ENCODE measurements at places on chromosomes 6 and 20.

GRCh38 chr6:108497883-108498282 is 62.8 kb upstream of the FOXO3 start:
- H3K4me3 ChIP-seq: no peak overlapping the region
- no peaks in the 10 kb centered on the region for H3K4me1 ChIP-seq
- no peaks in the 10 kb centered on the region for H3K27me3 ChIP-seq
- H3K27ac ChIP-seq: no peak overlapping the region
- no peaks in the 10 kb centered on the region for H3K36me3 ChIP-seq
- DNase-seq: no peak

GRCh38 chr6:130980310-130981032 is 82.6 kb downstream of the EPB41L2 start:
- H3K27ac ChIP-seq: no peak overlapping the region
- no peak for DNase-seq
- H3K4me3 ChIP-seq: no peak overlapping the region

- no peak for DNase-seq
- no peaks in the 10 kb centered on the region for H3K36me3 ChIP-seq
- no peak overlapping the region for H3K27ac ChIP-seq
- no peaks in the 10 kb centered on the region for H3K4me1 ChIP-seq
- H3K27me3 ChIP-seq: no peaks in the 10 kb centered on the region
Measured at GRCh38 chr6:90251295-90251992, 45.2 kb downstream of the BACH2 start.

DNA sequence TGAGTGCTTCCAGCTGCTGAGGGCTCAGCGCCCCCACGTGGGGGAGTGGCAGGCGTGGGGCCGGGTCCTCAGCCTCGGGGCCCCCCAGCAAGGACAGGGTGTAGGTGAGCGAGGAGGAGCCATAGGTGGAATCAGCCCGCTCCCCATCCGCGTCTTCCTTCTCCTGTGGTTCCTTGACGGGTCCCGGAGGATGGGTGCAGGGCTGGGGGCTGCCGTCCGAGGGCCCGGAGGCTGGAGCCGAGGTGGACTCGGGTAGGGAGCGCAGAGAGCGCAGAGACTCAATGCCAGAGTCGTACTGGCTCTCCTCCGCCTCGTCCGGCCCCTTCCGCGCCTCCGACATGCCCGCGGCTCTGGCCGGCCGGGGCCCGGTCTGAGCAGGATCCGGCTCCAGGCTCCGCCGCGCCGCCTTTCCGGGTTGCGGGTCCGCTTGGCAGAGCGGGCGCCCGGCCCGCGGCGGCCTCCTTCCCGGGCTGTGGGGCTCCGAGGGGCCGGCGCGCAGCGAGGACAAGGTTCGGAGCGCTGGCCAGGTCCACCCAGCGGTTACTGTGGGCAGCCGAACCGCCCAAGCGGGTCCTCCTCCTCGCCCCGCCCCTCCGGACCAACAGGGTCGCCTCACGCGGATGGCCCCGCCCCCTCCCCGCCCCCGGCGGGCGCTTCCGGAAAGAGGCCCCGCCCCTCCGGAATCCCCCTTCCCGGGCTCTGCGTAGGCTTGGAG is at the start of gene NFKBIE:
NFKBIE (minus strand) TSS at position 545 of the 715 bp plus-strand sequence; CDS start at position 340, 205 bp downstream.
- peaks cover 5% of the 10 kb centered on the region for H3K36me3 ChIP-seq
- peak; percentile 99 for DNase-seq
- H3K4me1 ChIP-seq: peaks cover 32% of the 10 kb centered on the region
- peak within 1 kb of the TSS; percentile 91 for H3K4me3 ChIP-seq
- H3K27me3 ChIP-seq: no peaks in the 10 kb centered on the region

DNA sequence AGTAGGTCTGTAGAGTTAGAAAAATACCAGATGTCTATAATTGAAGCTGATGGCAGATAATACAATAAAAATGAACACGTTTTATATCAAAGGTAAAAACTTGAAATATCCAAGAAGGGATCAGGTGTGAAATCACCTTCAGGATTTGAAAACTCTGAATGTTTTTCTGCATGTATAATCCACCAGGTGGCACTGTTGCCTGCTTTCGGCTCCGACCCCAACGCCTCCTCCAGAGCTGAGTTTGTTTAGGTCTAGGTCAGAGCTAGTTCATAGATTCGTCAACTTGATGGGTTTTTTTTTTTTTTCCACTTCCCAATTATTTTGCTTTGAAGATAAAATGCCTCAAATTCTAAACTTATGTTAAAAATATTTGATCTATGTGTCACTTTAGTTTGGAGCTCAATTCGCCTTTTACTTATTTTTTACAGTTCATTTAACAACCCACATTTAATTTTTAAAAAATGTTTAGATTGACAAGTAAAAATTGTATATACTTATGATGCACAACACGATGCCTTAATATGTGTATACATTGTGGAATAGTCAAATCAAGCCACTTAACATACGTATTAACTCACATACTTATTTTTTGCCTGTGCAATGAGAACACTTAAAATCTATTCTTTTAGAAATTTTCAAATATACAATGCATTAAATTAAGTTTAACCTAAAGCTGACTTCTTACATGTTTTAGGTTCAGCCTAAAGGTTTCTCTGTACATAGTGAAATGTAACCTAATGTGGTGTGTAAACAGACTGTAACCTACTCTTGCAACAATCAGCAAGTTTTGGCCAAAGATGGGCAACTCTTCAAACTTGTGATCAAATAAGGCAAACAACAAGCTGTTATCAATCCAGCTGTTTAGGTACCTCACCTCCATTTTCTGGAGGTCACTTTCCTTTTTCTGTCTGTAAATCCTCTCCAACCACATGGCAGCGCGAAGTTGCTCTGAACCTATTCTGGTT is 39.4 kb upstream of the ENPP4 start:
- no peak overlapping the region for H3K27ac ChIP-seq
- no peaks in the 10 kb centered on the region for H3K27me3 ChIP-seq
- DNase-seq: no peak
- no peaks in the 10 kb centered on the region for H3K4me1 ChIP-seq

DNA sequence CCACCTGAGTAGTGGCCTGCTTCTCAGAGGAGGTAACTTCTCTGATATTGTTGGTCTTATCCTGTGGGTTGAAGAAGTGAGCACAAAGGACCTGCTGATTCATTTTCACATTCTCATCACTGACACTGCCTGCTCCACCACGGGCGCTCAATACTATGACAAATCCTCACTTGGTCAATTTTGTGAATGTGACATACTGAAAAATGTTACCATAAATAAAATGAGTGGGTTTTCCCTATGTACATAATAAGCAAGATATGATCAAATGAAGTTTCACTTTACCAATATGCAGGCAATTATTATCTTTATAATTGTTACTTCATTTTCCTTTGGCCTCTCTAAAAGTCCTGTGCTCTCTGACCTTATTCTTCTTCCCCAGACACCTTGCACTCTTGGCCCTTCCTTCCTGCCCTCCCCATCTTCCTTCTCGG is 71.5 kb upstream of the RIPOR2 start:
- peak overlapping the region; percentile 88 for H3K27ac ChIP-seq
- H3K4me1 ChIP-seq: peaks cover 33% of the 10 kb centered on the region
- H3K4me3 ChIP-seq: no peak overlapping the region
- no peaks in the 10 kb centered on the region for H3K36me3 ChIP-seq
- H3K27me3 ChIP-seq: no peaks in the 10 kb centered on the region

- no peaks in the 10 kb centered on the region for H3K27me3 ChIP-seq
- H3K4me1 ChIP-seq: no peaks in the 10 kb centered on the region
- no peak overlapping the region for H3K4me3 ChIP-seq
Measured at GRCh38 chr6:165519316-165519715, 143.7 kb downstream of the PDE10A start.

DNA sequence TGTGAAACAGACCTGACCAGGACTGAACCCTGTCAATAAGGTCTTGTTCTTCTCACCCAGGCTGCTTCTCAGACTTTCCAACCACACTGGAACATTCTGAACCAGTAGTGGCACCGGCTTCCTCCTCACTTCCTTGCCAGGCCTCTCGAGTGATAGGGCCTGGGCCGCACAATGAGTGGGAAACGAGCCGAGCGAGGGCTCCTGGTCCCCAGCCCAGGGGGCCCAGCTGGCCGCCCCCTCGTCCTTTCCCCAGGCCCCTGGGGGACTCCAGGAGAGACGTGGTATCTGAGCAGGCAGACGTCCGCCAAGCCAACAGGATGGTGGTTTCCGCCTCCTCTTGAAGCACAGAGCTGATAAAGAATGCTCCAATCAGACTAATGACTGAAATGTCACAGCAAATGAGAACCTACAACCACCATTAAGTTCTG is 117.9 kb downstream of the GMDS start:
- no peaks in the 10 kb centered on the region for H3K36me3 ChIP-seq
- no peaks in the 10 kb centered on the region for H3K27me3 ChIP-seq
- DNase-seq: peak; percentile 41
- H3K4me3 ChIP-seq: no peak overlapping the region
- no peak overlapping the region for H3K27ac ChIP-seq

DNA sequence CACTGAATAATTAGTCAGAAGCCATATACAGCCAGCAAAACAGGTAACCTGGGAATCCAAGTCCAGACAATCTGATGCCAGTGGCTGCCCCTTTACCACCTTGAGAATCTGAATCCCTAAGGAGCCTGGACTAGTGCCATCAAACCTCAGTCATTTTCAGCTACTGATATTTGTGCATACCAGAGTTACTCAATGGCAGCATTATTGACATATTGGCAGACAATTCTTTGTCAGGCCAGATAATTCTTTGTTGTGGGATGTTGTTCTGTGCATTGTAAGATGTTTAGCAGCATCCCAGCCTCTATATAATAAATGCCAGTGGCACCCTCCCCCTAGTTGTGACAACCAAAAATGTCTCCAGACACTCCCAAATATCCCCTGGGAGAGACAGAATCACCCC is 3.2 kb upstream of the EIF2S2 start:
- H3K36me3 ChIP-seq: no peaks in the 10 kb centered on the region
- no peak overlapping the region for H3K4me3 ChIP-seq
- DNase-seq: no peak
- H3K27ac ChIP-seq: no peak overlapping the region
- H3K27me3 ChIP-seq: no peaks in the 10 kb centered on the region

DNA sequence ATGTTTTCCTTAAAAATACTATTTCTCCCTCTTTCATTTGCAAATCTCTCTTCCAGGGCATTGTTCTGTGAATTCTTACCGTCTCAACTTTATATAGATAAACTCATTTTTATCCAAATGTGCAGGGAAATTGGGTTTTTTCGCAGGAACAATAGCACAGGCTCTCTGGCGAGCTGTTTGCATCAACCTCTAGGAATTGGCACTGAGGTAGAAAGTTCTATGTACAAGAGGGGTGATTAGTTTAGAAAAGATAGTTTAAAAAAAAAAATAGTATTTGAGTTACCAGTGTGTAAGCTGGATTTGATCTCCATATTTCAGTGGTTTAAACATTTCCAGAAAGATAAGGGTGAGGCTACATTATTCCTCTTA is 129.7 kb upstream of the BTN3A2 start:
- no peak for DNase-seq
- peaks cover 3% of the 10 kb centered on the region for H3K27me3 ChIP-seq
- H3K4me3 ChIP-seq: no peak overlapping the region
- H3K27ac ChIP-seq: peak overlapping the region; percentile 88
- H3K4me1 ChIP-seq: peaks cover 16% of the 10 kb centered on the region

DNA sequence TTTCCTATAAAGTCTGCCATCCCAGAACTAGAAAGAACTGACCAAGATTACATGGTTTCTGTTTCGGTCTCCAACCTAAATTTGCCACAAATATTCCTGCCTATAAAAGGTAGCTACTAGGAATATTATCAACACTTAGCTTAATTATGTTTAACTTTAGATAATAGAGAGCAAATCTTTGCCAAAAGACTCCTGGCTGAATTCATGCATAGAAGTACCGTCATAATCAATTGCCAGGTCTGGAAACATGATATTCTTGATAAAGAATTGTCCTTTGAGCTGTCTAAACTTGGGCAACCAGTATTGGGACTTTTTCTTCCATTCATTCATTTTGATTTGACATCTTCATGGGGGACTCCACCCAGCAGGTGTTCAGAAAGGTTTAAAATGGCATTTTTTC is 22.4 kb downstream of the CALHM6 start:
- no peaks in the 10 kb centered on the region for H3K27me3 ChIP-seq
- H3K4me3 ChIP-seq: no peak overlapping the region
- no peak for DNase-seq
- no peaks in the 10 kb centered on the region for H3K4me1 ChIP-seq
- no peaks in the 10 kb centered on the region for H3K36me3 ChIP-seq

GRCh38 chr20:43746344-43747137 is 19.7 kb upstream of the GTSF1L start:
- no peak overlapping the region for H3K27ac ChIP-seq
- no peak overlapping the region for H3K4me3 ChIP-seq
- H3K4me1 ChIP-seq: peaks cover 20% of the 10 kb centered on the region
- H3K36me3 ChIP-seq: no peaks in the 10 kb centered on the region

DNA sequence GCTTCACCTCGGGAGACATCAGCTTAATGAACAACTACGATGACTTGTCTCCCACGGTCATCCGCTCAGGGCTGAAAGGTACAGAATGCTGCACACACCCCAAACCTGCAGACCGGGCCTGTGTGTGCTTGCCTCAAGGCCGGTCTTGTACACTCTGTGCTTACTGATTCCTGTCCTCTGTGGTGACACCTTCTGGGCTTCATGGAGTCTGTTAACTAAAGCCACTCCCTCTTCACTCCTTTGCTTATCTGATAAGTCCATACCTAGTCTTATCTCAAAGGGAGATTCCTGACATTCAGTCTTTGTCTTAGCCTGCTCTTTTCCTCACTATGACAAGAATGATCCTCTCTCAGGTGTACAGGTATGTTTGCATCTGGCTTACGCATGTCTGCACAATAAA is 107.7 kb upstream of the TMEM181 start:
- peaks cover 14% of the 10 kb centered on the region for H3K36me3 ChIP-seq
- H3K27me3 ChIP-seq: no peaks in the 10 kb centered on the region
- no peaks in the 10 kb centered on the region for H3K4me1 ChIP-seq
- H3K4me3 ChIP-seq: no peak overlapping the region
- no peak overlapping the region for H3K27ac ChIP-seq

GRCh38 chr6:77397561-77397960 is 65.7 kb downstream of the HTR1B start:
- H3K27me3 ChIP-seq: no peaks in the 10 kb centered on the region
- no peaks in the 10 kb centered on the region for H3K36me3 ChIP-seq
- no peak for DNase-seq
- H3K4me3 ChIP-seq: no peak overlapping the region
- no peak overlapping the region for H3K27ac ChIP-seq

DNA sequence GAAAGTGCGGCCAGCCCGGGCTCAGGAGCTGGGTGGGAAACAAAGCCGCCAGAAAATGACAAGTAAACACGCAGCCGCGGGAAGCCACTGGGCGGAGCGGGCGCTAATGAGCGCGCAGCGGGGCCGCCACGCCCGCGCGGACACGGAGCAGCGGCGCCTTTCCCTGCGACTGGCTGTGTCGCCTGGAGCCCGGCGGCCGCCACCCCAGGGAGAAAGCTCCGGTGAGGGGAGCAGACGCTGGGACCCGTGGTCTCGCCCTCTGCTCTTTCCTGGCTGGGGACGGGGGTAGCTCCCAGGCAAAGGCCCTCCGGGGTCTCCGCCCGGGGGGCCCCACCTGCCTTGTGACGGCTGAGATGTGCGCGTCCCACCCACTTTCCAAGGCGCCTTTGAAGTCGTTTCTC is 54.9 kb downstream of the PRR18 start:
- no peaks in the 10 kb centered on the region for H3K36me3 ChIP-seq
- peaks cover 14% of the 10 kb centered on the region for H3K4me1 ChIP-seq
- no peak overlapping the region for H3K27ac ChIP-seq
- DNase-seq: peak; percentile 62

All from upper lobe of left lung (tissue), 6 donors.